ENCODE measurements at places on chromosomes 13 and 19. TPM values are rescaled to one million over a fixed set of nuclear protein-coding genes. Genes with fewer than 3 reads are reported as not detected.

FFAR1 gene
- total RNA-seq, result not detected

CARM1 gene
- 38.9 TPM for total RNA-seq

WDR62 gene
- total RNA-seq, result 0.69 TPM

FPR1 gene
- total RNA-seq, result 0.44 TPM

TMEM150B gene
- not detected for total RNA-seq

CGB8 gene
- not detected for total RNA-seq

ATP4B gene
- total RNA-seq, result not detected

GPR12 gene
- not detected for total RNA-seq

NXNL1 gene
- not detected for total RNA-seq

HOOK2 gene
- total RNA-seq, result 15.2 TPM

GPC5 gene
- 0.05 TPM for total RNA-seq

GCDH gene
- 28.0 TPM for total RNA-seq

KCNJ14 gene
- 1.3 TPM for total RNA-seq

PRTN3 gene
- not detected for total RNA-seq

COL4A2 gene
- 817 TPM for total RNA-seq

ZNF132 gene
- 7.1 TPM for total RNA-seq

ZNF229 gene
- 11.9 TPM for total RNA-seq

CALR3 gene
- not detected for total RNA-seq

KLHL1 gene
- not detected for total RNA-seq

CLDND2 gene
- total RNA-seq, result not detected

C13orf42 gene
- total RNA-seq, result not detected

LAIR2 gene
- not detected for total RNA-seq

TNNT1 gene
- not detected for total RNA-seq

ZNF865 gene
- 6.8 TPM for total RNA-seq

CD33 gene
- total RNA-seq, result not detected

ENOX1 gene
- 6.3 TPM for total RNA-seq

All from cardiac ventricle fibroblast (primary cell).